ENCODE measurements at places on chromosomes 4 and X.

GRCh38 chrX:85851418-85851817 is 195.9 kb downstream of the CHM start:
- no peak for DNase-seq

DNA sequence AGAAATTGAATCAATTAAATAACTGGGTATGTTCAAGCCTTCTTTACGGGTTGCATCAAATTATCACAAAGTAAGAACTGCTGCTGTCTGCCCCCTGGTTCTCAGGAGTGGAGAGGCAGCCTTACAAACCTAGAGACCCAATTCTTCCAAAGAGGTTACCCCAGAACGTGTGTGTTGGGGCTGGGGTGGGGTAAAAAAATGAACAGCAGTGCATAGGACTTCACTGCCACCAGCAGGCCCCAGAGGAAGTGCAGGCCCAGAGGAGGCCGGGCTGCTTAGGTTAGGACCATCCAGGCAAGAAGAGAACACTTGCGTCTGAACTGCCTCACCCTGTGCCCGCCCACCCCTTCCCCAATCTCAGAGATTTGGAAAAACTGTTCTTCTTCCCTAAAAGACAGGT is 1.5 kb upstream of the NWD2 start:
- DNase-seq = no peak

DNA sequence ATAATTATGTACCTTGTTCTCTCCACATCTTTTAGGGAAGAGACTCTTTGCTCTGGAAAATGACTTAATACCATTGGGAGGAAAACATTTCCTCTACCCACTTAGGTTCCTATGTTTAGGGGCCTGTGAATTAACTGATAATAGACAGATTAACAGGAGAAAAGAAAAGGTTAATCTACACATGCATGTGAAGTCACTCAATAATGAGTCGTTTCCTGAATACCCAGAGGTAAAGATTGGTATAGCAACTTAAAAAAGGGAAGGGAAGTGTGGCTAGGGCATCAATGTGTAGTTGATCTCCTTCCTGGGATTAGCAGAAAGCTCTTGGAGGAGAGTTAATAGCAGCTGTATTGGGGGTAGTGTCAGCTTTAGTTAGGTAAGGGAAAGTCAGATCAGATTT is 419.5 kb upstream of the ATOH1 start:
- DNase-seq = no peak

DNA sequence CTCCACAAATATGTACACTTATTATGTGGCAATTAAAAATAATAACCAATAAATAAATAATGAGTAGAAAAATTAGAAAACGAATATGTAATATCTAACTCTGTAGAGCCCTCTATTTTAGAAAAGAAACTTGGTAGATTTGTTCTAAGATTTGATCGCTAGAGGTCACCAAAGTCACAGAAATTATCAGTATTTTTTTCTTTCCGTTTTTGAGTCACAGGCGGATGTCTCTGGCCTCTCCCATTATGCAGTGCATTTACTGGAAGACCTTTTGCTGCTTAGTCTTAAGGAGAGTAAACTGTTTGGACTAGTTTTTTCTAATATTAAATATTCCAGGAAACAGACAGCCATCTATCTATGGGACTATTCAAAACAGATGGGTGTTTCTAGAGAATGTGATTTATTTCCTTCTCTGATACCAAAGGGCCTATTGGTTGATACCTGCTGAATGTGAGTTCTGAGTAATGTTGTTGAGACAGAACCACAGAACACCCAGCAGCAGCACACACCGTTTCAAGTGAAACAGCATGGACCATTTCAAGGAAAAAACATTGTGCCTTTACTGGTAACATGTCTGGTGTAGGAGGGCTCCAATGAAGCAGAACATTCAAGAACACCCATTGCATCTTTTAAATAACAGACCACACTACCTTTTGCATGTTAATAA is 34.0 kb upstream of the GYPA start:
- no peak for DNase-seq

DNA sequence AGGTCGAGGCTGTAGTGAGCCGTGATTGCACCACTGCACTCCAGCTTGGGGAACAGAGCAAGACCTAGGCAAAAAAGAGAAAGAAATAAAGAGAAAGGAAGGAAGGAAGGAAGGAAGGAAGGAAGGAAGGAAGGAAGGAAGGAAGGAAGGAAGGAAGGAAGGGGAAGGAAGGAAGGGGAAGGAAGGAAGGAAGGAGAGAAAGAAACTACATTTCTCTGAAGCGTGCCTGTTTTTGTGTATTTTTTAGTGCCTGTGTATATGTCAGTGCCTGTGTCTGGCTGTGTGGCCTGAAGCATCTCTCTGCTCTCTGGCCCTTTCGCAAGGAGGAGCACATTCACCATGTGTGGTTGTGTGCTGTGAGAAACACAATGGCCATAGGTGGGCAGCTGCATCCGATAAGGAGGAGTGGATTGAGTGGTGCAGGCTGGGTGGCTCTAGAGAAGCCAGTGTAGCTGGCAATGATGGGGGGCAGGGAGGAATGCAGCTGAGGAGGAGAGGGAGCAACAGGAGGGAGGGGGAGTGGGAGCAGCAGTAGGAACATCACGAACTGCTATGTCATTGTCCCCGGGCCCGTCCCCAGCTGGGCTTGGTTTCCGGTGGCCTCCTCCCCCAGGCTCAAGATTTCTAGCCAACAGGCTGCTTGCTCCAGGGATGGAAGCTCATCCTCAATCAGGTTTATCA is 11.4 kb downstream of the SYN1 start:
- DNase-seq = no peak

DNA sequence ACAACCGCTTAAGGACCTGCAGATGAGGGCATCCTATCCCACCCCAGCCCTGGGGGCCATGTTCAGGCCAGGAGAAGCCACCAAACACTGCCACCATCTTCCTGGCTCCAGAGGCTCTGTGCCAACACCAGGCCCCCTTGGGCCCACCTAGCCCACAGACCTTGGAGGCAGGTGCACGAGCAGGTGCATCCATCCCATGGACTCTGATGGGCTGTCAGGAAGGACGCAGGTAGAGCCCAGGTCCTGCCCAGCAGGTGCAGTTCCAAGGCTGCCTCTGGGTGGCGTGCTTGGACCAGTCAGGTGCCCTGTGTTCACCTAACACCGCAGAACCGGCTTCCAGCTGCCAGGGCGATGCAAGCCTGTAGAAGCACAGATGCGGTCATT is 22.8 kb upstream of the PDE6B start:
- no peak for DNase-seq

DNA sequence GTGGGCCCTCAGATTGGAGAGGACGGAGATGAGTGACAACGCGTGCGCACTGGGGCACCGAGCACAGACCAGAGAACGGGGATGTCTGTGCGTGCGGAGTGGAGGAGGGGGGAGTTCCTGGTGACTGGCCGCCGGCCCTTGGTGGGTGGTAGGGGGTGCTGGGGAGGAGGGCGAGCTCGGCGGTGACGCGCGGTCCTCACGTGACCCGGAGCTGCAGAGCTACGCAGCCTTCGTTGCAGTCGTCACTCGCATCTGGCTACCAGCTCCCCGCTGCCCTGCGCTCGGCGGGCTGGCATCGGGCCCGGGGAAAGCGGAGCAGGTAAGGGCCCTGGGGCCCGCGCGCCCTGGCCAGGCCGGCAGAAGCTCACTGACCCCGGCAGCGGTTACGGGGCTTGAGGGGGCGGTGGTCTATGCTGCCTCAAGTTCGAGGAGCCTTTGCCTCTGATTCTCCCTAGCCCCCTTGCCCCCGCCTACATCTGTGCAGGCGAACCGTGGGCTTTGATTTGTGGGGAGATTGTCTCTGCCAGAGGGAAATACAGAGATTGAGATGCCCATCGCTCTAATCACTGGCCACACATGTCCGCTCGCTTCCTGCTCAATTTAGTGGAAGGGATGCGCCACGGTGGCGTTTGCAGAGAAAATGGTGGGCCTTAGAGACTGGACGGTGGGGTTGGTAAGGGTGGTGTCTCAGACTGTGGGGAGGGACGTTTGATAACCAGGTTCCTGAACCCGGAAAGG is at the start of gene ARMCX4:
Gene ARMCX4, plus strand, starts transcription at position 245 of the 738 bp plus-strand sequence. CDS start 3,134 bp downstream, outside the sequence.
- no peak for DNase-seq

- no peak for DNase-seq
These were observed 90.1 kb downstream of the RELL1 start for GRCh38 chr4:37595875-37596680.

GRCh38 chrX:131861088-131861787 is 161.9 kb upstream of the STK26 start:
- DNase-seq = no peak

Measured in coronary artery (tissue), 2 donors.